Keratinocyte (primary cell): ENCODE measurements at places on chromosomes 11 and 22.

DNA sequence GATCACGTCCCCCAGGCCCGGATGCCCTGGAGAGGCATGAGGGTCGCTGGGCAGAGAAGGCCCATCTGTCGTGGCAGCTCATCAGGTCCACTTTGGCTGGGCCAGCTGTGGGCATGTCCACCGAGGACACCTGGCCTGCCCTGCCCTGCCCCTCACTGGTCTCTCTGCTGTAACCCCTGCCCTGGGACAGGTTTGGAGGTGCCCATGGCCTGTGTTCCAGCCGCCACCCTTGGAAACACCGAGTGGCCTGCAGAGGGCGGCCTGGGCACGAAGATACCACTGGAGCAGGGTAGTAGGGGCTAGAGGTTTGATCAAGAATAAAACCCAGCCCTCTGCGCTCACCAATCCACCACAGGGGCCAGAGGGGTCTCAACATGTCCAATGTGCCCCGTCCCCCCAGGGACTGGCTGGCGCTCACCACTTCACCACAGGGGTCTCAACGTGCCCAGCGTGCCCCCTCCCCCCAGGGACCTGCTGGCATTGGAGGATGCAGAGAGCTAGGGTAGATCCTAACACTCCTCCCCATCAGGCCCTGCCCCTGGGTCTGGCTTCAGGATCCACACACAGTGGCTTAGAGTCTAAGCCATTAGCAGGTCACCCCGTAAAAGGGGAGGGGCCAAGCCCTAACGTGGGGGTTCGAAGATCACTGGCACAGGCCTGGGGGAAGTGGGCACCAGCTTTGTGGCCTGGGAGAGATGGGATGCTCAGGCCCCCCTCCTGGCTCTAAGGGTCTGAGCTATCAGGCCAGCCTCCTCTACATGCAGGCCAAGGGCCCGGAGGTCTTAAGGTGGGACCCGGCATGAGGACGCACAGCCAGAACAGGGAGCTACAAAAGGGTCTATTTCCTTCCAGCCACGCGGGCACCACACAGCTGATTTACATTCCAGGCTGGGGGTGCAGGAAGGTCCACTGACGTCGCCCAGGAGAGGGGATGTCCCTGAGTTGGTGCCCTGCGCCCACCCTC, 1.3 kb upstream of the HDAC10 start:
- DNase-seq = no peak

DNA sequence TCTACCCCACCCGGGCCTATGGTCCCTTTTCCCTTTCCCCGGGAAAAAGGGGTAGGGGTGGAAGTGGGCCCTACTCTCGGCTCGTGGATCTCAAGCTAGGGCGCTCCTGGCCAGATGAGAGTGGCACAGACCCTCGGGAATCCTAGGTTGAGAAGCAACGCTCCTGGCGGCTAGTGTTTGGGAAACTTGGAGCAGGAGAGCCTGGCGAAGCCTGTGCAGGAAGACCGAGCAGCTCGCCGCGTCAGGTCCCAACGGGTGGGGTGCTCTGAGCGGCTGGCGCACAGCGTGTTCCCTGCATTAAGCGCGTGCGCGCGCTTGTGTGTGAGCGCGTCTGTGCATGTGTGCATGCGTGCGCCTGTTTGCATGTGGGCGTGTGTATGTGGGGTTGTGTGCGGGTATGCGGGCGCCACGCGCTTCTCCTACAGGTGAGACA, 7.1 kb upstream of the FLI1 start:
- peak; percentile 2 for DNase-seq

DNA sequence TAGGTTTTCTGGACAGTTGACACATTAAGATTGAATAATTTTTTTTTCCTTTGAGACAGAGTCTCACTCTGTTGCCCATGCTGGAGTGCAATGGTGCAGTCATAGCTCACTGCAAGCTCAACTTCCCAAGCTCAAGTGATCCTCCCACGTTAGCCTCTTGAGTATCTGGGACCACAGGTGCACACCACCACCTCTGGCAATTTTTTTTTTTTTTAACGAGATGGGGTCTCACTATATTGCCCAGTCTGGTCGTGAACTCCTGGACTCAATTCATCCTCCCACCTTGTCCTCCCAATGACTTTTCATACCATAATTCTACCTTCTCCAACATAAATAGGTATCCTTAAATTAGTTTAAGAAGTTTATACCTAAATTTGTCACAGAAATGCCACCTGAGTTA, 8.5 kb downstream of the EIF4ENIF1 start:
- no peak for DNase-seq

DNA sequence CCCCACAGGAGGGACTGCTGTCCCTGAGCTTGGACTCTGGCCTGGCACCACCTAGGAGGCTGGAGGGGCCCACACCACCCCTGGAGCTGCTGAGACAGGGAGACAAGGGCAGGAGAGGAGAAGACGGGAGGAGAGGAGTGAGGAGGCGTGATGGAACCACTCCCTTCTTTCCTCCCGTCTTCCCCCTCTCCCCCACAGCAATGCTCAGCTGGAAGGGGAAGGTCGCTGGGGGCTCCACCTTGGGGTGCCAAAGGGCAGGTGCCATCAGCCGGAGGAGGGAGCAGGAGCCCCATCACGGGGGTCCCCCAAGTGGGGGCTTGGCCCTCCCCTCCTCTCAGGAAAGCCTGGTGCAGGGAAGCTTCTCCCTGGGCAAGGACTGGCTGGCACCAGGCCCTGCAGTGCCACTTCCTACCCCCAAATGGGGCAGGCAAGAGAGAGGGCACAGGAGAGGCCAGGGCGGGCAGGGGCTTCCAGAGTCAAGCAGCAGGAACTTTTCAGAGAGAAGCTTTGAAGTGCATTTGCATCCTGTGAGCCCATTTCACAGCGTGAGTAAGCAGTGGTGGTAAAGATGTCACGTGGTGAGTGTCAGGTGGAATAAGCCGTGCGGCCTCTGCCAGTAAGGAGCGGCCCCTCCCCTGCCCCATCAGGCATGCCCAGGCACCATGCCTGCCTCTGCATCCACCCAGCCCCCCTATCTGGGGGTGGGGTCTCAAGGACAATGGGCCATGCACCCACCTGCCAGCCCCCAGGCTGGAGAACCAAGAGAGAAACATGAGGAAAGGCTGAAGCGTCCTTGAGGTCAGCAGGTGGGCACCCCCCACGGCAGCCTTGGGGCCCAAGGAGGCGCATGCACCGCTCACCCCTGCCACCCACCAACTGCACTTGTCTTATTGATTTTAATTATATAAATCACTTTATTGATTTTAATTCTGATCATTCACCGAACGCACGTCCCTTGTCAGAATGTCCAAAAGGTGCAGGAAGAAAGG, 4.9 kb downstream of the IGF2 start:
- no peak for DNase-seq

DNA sequence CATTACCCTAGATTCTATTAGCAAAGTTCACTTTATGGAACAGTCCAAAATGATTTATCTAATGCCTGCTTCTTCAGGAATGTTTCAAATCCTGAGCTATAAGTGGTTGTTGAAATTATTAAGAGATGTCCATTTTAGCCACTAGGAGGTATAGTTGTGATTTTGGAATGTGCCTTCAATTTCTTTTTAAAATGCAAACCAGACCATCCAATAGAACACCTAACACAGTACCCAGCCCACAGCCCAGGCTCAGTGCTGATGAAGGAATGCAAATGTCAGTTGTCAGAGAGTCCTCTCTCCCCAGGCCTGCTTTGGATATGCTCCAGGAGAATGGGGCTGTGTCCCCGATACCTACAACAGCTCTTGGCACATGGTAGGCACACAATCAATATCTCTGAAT, 85.8 kb upstream of the E2F8 start:
- no peak for DNase-seq

GRCh38 chr11:29352273-29352795, 664.5 kb downstream of the KCNA4 start:
- no peak for DNase-seq

GRCh38 chr11:127506126-127506525, 505.6 kb upstream of the KIRREL3 start:
- DNase-seq = no peak

DNA sequence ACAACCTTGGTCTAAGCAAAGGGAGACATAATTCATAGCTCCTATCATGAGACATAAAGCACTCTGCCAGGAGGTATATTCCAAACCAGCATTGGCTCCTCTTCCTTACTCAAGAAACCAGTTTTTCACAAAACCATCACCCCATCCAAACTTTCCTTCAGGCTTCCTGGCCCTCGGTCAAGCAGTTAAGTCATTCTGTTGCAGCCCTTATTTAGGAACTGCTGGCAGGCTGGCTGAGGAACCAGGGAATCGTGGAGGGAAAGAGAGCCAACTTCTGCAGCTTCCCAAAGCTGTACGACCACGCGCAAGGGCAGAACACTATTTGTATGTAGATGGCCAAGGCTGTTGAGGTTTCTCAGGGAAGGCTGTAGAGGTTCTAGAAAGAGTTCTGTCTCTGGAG, 680 bp downstream of the IFT46 start:
- DNase-seq = no peak

GRCh38 chr22:28903080-28903479, 19.7 kb downstream of the ZNRF3 start:
- no peak for DNase-seq

DNA sequence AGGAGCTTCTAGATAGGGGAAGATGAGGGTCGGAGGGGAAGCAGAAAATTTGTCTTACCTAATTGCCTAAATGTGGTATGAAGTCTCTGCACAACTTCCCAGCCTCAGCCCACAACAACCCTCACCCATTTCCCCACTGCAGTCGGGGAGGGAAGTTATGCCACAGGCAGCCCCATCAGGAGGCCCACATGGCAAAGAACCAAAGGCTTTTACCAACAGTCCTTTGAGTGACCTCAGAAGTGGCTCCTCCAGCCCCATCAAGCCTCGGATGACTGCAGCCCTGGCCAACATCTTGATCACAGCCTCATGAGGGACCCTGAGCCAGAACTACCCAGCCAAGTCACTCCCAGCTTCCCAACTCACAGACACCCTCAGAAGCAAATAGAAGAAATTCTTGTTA, 54.8 kb downstream of the CHST1 start:
- DNase-seq = no peak

DNA sequence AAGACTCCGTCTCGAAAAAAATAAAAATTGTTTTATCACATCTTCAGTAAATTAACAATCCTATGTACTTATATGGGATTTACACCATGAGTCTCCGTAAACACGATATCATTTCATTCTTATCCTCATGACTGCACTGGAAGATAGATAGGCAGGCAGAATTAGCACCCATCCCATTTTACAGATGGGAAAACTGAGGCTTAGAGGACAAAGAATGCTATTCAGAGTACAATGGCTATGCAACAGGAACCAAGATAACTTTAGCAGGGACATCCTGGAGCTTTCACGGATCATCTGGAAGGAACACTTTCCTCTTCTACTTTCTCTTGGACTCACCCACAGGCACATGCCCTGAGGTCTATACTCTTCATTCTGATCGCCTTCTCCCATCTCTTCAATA, 14.6 kb upstream of the SGSM1 start:
- no peak for DNase-seq

DNA sequence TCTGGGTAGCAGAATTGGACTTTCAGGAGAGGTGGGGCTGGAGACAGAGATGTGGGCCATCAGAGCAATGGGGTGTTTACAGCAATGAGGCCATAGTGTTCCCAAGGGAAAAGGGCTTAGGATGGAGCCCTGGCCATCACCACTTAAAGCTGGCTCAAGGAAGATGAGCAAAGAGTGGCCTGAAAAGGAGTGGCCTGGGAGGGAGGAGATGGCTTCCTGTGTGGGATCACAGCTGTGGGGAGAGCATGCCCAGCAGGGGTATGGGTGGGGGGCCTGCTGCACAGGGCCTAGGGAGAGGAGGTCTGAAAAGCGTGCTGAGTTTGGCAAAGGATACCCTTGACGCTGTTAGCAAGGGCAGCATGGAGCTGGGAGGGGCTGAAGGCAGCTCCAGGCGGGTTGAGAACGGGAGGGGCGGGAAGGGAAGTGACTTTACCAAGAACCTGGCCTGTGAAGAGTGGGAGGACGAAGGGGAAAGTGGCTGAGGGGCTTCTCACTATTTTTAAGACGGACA, 13.9 kb downstream of the LRRC32 start:
- no peak for DNase-seq

GRCh38 chr22:36756746-36757655, 18.9 kb downstream of the IFT27 start:
- no peak for DNase-seq

- no peak for DNase-seq
Measured at GRCh38 chr22:48941903-48942575, 885.6 kb downstream of the BRD1 start.

DNA sequence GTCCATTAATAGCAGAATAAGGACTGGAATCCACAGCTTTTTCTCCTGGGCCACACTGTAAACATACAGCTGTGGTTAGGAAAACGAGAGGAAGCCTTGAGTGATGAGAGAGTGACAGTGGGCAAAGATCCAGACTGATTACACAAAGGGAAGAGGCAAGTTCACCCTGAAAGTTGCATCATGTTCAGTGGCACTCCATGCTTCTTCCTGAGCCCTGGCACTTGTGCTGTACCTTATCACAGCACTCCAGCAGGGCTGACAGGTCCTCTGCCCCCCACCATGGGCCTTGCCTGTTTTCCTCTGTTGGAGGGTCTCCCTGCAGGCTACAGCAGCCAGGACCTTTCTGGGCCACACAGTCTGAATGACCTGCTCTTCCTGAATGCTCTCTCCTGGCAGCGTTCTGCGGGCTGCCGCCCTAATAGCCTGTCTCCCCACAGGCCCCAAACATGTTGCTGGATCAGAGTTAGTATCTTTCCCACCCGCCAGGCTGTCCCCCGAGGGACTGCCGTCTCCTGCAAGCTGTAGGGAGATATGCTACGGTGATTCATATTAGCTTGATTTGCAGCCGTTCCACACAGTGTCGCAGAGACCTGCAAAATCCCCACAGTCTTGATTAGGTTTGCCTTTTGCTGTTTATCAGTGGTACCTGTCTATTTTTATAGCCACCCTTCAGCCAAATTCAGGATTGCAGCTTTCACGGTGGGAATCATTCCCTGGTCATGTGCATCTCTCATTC, 60.2 kb downstream of the NTM start:
- no peak for DNase-seq

DNA sequence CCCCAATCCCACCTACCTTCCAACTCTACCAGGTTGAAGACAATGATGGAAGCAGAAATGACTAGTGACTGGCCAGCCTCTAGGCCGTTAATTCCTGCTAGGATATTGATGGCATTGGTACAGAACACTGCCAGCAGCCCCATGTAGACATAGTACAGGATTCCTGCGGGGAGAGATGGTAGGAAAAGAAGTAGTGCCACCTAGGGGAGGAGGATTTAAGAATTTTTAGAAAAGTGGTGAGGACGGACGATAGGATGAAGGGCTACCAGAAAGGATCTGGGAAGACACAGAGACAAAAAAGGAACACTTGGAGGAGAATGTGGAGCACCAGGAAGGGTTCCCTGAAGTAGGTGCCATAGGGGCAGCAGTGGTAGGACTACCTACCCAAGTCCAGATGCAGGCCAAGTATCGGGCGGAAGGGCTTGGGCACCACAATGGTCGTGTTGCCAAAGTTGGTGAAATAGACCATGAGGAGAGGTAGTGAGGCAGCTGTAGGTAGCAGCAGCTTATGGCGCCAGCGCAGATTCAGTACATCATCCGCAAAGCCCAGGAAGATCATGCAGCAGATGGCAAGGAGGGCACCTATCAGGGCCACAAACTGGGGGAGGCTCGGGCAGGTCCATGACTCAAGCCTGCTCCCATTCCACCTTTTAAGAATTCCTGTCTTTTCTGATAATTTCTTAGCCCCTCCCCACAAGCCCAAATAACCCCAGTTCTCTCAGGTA, 1.2 kb downstream of the DPAGT1 start:
- DNase-seq = no peak
